ENCODE measurements at places on chromosomes 16 and 17. TPM values are rescaled to one million over a fixed set of nuclear protein-coding genes. Genes with fewer than 3 reads are reported as not detected.

The IRX5 gene
- total RNA-seq = 0.61 TPM

The FXR2 gene
- total RNA-seq = 33.3 TPM

The TBX2 gene
- 2.1 TPM for total RNA-seq

The HOXB8 gene
- total RNA-seq = not detected

The EIF4A3 gene
- total RNA-seq = 116 TPM
